Endothelial cell (in vitro differentiated cells): ENCODE measurements at places on chromosomes 7 and 10. TPM values are rescaled to one million over a fixed set of nuclear protein-coding genes. Genes with fewer than 3 reads are reported as not detected.
A peak's percentile ranks its signal among the peaks of the same experiment; 100 is the strongest.

- DNase-seq = no peak
Measured at GRCh38 chr10:121284936-121285335, 313.3 kb downstream of the FGFR2 start.

GRCh38 chr10:132510174-132510611 is 27.4 kb upstream of the INPP5A start:
- DNase-seq = no peak

GRCh38 chr10:123402656-123403055 is 248.5 kb downstream of the BUB3 start:
- no peak for DNase-seq

DNA sequence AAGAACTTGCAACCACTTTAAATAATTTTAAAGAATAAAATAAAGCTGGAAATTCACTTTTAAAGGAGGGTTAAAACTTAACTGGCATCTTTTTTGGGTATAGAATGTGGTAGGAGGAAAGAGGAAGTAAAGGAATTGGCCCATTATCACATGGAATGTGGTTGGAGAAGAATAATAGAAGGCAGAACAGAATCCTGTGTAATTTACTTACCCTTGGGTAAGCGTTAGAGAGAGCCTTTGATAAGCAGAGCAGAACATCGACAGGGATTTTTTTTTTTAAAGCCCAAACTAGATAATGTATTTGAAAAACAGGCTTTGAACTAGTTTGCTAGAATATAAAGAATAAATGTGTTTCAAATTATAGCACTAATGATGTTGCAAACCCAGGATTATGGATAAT is 199.8 kb upstream of the KIAA1217 start:
- no peak for DNase-seq

GRCh38 chr10:14918964-14919363 is 34.9 kb downstream of the DCLRE1C start:
- no peak for DNase-seq

- DNase-seq = no peak
Measured at GRCh38 chr7:29288181-29289091, 93.9 kb downstream of the CHN2 start.

Gene PKD2L1
- 0.44 TPM for total RNA-seq

DNA sequence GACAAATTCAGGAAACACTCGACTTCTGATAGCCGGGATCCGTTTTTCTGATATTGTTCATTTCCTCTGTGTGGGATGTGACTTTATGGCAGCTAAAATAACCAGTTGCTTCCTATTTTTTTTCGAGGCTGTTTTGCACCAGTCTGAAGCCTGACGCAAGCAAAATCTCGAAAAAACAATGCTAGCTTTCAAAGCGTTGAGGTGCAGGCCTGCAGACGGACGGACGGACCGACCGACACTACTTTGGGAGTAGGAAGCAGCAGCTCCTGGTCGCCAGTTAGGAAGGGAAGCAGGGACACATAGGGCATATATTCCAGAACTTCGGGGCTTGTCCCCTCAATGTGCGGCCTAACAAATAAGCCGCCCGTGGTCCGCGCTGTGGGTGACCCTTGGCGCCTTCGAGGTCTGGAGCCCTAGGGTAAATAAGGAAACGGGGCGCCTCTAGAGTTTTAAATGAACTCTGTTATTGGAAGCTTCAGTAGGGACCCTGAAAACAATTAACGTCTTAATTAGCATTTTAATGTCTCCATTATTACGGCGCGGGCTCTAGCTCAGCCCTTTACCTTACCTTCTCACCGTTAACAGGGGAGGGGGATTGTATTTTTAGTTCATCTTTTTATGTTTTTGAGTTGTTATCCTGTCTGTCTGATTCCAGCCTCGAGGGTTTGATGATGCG is 1.3 kb downstream of the HHEX start:
- DNase-seq = no peak

Gene OR2A42
- total RNA-seq = 0.08 TPM

DNA sequence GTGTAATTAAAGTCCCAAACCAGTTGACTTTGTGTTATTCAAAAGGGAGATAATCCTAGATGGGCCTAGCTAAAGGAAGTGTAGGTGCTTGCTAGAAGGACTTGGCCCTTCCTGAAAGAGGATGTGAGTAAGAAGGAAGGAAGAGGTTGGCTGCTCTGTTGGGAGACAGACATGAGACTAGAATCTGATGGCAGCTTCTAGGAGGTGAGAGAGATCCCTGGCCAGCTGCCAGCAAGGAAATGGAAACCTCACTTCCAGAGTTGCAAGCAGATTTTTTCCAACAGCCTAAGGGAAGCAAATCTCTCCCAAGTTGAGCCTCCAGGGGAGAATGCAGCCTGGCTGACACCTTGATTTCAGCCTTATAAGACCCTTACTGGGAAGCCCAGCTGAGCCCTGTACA is 368.4 kb upstream of the ZMIZ1 start:
- peak; percentile 31 for DNase-seq

- DNase-seq = no peak
Measured at GRCh38 chr7:133295484-133295883, 42.6 kb downstream of the EXOC4 start.

DNA sequence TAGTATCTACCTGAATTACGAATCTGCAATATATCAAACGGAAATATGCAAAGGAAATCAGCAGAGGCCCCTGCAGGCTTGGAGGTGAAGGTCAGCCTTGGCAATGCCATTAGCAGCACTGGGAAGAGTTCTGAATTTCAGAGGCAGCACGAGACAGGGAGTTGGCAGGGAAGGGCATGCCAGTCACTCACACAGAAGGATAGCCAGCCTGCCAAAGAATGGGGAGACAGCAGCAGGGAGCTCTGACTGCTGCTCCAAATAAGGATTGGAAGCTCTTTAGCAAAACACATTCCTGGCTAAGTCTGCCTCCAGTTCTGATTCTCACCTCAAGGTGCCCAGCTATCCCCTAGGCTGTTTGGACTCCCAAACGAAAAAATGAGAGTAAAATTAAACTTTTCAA is 188.0 kb downstream of the PDE1C start:
- no peak for DNase-seq

Gene PNLIPRP3
- total RNA-seq = not detected

- no peak for DNase-seq
Measured at GRCh38 chr10:105793071-105793470, 1152.0 kb downstream of the SORCS3 start.

DNA sequence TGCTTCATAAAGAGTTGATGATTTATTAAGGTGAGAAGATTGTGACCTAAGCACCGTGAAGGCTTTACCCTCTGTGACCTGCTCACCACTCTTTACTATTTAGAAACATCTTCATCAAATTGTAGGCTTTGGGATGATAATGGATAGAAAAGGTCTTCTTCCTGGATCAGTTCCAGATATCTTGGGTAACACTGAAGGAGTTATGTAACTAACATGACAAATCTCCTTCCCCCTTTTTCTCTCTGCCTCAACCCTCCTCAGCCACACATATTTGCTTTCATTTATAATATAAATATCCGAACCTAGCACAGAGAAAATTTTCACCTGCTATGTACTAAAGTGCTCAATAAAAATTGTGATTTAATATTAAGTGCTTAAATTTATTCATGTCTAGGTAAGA is 151.5 kb downstream of the FRMD4A start:
- no peak for DNase-seq

DNA sequence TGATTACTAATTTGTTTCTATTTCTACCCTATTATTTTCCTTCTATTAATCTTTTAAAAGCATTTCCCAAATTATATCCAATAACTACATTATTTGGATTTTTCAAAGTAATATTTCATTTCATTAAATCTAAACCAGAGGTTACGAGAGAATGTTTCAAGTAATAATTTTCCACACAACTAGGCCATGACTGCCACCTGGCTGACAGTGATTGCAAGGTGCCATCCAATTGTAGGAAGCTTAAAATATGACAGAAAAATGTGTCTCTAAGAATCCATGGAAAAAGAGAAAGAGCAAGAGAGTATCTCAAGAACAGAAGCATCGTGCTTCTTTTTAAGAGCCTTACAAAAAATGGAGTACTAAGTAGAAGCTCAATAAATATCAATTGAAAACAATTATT is 48.7 kb downstream of the TPK1 start:
- DNase-seq = peak; percentile 5

Gene SVOPL
- not detected for total RNA-seq

Gene MOSPD3
- total RNA-seq = 31.7 TPM

Gene UCN3
- total RNA-seq = not detected

DNA sequence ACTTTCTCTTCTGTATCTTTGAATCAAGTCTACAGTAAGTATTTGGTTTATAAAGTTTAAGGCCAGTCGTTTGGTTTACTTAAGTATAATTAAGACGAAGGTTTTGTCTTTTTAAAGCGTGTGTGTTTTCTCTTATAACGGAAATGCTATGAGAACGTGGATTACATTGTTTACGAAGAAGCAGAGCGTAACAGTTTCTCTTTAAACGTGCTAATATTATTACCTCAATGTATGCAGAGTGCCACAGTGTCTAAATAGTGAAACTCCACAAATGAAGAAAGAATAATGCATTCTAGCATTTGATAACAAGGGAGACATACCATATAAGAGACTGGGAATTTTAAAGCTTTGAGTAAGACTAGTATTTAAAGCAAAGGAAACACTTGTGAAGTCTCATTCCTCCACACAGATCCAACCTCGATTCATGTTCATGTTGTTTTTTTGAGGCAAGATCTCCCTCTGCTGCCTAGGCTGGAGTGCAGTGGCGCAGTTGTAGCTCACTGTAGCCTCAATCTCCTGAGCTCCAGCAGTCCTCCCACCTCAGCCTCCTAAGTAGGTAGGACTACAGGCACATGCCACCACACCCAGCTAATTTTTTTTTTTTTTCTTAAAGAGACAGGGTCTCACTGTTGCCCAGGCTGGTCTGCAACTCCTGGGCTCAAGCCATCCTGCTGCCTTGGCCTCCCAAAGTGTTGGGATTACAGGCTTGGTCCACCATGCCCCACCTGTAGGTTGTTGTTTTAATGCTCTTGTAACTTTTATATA is 75.1 kb downstream of the ANKRD61 start:
- no peak for DNase-seq

DNA sequence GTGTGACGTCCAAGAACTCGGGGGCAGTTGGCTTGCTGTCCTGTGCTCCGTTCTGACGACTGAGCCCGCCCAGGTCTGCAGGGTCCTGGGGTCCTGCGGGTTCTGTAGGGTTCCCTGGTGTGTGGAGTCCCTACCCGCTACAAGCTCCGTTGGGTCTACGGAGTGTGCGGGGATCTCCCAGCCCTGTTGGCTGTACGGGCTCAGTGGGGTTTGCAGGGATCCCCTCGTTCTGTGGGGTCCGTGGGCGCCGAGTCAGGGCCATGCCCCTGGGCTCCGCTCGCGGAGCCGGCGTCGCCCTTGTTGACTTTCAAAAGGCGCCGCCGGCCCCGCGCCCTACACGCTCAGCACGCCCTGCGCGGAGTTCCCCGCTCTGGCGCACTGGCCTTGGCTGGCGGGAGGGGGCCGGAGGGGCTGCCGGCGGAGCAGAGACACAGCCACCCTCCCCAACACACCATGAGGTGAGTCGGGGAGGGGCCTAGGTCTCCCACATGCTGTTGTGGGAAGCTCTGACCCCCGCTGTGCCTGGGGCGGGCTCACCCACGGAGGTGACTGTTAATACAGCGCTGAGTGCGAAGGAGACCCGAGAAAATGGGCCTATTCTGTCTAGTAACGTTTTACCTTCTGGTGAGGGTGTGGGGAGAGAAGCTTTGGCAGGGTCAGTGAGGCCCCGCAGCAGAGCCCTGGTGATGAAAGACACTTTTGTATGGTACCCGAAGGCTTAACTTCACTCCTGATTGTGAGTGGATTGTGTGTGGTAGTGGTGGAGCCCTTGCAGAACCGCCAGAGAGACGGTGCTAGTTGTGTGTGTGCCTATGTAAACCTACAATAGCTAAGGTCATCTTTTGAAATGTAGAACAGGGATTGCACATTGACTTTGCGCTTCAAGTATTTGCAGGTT is 8.1 kb downstream of the TASOR2 start:
- peak; percentile 60 for DNase-seq

DNA sequence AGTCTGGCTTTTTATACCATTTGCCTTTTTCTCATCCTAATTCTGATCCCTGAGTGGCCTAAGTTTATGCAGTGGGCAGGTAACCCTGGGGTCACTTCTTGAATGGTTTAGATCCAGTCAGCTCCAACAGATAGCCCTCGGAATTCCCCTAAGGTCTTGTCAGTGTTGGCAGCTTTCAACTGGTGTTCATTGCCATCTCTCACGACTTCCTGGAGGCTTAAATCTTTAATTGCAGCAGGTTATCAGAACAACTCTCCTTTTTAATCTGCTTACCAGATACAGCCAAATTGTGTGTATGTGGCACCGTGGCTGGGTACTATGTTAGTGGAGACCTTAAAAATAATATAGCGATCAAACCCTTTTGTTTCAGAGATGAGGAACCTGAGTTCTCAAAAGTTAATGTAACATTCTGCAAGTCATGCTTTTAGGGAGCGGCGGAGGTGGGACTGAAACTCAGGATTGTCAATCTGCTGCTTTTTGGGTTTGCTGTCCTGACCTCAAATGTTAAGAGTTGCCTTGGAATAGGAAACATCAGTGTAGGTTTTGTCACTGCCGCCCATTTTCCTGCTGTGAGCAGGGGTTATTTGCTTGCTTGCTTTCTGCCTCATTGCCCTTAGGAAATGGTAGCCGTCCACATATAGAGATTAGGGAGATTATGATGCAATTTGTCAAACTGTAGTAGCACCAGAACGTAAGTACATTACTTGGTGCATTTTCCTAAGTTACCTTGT is 818 bp downstream of the DLD start:
- no peak for DNase-seq

DNA sequence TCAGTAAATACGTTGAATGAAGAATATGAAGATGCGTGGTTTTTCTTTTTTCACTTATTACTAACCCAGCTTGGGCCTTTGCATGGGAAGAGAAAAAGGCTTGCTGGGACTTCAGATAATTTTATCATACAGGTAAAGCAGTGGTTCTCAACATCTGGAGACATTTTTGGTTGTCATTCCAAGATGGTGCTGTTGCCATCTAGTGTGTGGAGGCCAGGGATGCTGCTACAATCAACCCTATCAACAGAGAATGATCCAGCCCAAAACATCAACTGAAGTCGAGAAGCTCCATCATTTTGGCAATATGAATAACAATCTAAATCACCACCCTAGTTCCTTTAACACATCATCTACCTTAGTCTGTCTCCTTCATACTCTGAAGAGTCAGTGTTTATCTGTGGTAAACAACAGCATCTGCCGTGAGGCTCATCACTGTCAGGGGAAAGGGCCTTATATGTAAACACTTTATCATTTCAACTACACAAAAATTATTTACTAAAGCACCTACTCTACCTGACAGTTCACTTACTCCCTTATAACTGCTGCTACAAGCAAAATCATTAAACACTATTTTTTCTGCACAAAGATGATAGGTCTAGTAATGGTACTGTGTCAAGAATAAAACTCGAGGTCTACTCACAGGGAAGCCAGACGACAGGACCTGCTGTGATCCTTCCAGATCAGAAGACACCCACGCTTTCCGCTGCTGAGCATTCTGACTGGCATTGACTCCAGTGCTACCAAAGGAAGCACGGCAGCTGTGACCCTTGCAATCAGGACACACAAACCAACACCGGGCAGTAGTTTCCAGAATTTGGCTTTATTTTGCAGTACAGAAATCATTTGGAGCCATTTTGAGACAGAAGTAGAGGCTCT is 48.6 kb downstream of the GDI2 start:
- DNase-seq = no peak

DNA sequence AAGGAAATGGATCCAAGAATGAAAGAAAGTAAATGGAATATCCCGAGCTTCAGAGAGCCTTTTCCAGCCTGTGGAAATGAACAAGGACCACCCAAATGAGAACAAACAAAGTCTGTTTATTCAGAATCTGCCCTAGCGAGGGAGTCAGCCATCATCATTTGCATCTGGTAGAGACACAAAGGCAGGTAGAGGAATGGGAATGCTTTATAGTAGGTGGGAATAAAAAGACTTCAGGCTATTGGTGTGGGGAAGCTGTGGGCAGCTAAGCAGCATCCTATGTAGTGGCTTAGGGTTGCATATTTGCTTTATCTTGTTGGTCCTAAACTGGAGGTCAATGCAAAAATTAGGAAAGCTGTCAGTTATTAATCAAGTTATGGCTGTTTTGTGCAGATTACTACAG is 9.2 kb upstream of the MRLN start:
- DNase-seq = no peak
